Left lung (tissue), 14 donors: ENCODE measurements at places on chromosomes 11 and 22. TPM values are rescaled to one million over a fixed set of nuclear protein-coding genes. Genes with fewer than 3 reads are reported as not detected.

MGAT3 gene
- 8.8 TPM for polyA plus RNA-seq

DNA sequence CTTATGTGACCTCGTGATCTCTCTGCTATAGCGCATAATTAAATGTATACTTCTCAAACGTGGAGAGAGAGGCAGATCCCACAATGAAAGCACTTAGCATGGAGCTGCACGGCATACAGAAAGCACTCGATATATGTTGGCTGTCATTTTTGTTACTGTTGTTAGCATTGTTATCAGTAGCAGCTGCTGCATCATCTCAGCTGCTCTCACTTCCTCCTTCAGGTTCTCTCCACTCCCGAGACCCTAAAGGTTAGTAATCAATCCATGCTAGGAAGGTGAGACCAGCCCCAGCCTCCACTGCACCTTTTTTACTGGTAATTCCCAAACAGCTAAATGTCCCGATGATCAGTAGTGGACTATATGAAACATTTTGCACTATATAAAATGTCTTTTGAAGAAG is 13.4 kb upstream of the API5 start:
- no peak for DNase-seq

MYO7A gene
- polyA plus RNA-seq: 5.5 TPM

CCDC85B gene
- 16.3 TPM for polyA plus RNA-seq

TYR gene
- polyA plus RNA-seq: not detected

- no peak for DNase-seq
Measured at GRCh38 chr11:125315079-125315740, 150.7 kb downstream of the PKNOX2 start.

GGTLC3 gene
- not detected for polyA plus RNA-seq

UPK2 gene
- 3.6 TPM for polyA plus RNA-seq

GRCh38 chr22:45291061-45291930 is 6.5 kb downstream of the UPK3A start:
- DNase-seq: no peak

GRCh38 chr11:87879118-87879517 is 296.1 kb downstream of the RAB38 start:
- no peak for DNase-seq

CRYBA4 gene
- polyA plus RNA-seq: 0.32 TPM
